Right renal pelvis (tissue), 4 donors: ENCODE measurements at places on chromosomes 7 and 10. TPM values are rescaled to one million over a fixed set of nuclear protein-coding genes. Genes with fewer than 3 reads are reported as not detected.

DNA sequence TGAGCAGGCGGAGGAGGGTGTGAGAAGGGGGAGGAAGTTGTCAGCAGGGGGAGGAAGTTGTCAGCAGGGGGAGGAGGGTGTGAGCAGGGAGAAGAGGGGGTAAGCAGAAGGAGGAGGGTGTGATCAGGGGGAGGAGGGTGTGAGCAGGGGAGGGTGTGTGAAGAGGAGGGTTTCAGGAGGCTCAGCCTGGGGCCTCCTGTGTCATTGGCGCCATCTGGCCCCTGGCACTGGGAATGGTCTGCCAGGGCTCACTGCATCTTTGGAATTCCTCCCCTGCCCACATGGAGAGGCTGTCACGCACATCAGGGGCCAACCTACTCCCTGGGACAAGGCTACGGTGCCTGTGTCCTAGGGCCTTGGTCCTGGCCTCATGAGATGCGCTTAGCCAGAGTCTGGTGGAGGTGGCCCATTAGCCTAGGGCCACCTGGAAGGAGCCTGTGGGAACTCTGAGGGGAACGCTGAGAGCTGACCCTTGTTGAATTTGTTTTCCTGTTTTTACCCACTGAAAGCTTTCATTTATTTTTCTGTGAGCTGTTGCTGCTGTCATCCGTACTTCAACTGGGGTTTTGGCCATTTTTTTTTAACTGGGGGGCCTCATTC lies 18.0 kb downstream of the CAMK2B start:
- peak; percentile 61 for DNase-seq

DNA sequence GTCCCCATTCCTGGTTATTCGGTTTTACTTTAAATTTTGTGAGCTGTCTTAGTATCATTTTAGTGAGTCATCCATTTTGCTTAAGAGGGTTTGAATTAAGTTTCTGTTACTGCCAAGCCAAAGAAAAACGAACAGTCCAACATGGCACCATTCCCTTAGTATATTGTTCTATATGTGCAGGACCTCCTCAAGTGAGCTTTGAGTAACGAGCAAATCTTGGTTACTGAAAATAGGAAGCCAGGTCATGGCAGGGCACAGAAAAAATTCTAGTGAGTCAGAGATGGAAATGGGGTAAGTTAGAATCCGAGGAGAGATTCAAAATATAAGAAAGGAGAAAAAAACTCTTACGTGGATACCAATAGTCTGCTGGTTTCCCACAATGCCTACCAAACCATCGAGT lies 292.9 kb downstream of the BAMBI start:
- DNase-seq, result no peak

GRCh38 chr7:81534446-81534845 lies 235.4 kb downstream of the HGF start:
- DNase-seq, result no peak

GRCh38 chr10:113957013-113957412 lies 86.7 kb upstream of the ADRB1 start:
- DNase-seq, result no peak

DNA sequence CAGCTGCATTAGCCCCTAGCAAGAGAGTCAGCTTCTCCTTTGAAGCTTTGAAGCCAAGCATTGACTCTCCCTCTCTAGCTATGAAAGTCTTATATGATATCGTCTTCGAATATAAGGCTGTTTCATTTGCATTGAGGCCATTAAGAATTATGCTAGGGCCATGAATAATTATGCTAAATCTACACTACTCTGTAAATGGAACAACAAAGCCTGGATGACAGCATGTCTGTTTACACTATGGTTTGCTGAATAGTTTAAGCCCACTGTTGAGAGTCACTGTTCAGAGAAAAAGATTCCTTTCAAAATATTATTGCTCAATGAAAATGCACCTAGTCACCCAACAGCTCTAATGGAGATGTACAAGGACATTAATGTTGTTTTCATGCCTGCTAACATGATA lies 52.8 kb downstream of the ZNF438 start:
- DNase-seq, result no peak

GRCh38 chr10:62270020-62270419 lies 1.4 kb upstream of the RTKN2 start:
- DNase-seq, result no peak

DNA sequence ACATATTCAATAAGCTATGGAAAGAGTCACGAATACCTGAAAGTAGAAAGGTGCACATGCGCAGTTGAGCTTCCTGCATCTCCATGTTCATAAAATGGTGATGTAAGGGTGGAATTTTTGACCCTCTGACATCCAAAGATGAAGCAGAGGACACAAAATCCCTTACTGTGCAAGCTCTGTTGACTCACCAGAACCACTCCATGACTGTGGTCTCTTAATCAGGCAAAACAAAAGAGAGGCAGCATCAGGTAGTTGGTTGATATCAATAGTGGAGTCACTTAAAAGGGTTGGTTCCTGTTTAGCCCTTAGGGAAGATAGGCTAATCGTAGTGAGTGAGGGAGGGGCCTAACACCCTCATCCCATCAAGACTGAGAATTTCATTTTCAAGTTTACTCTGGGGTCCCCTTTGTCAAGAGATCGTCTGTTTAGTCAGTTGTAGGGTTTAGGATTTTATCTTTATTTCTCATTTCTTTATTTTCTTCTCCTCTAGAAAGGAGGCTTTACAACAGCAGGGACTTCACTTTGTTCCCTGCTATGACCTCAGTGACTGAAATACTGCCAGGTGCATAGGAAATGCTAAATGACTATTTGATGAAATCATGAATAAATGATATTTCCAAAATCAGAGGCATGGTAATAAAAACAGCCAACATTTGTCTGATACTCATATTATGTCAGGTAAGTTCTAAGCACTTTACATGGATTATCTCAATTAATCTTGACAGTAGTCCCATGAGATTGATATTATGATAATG lies 98.1 kb downstream of the CD36 start:
- no peak for DNase-seq

Gene CPVL
- 78.7 TPM for polyA plus RNA-seq

Gene MMRN2
- polyA plus RNA-seq, result 29.8 TPM

Gene ADAMTS14
- 1.3 TPM for polyA plus RNA-seq

Gene ABCF2
- polyA plus RNA-seq, result 26.8 TPM

Gene PYROXD2
- polyA plus RNA-seq, result 13.3 TPM

Gene GSTO2
- polyA plus RNA-seq, result 29.0 TPM

Gene AOAH
- 2.3 TPM for polyA plus RNA-seq
